ENCODE measurements at places on chromosomes 1 and 21.

- no peak for DNase-seq
Observed at GRCh38 chr1:13513063-13513894, 524 bp downstream of the LRRC38 start.

GRCh38 chr1:108067884-108068540, 103.0 kb upstream of the VAV3 start:
- DNase-seq = no peak

- DNase-seq = no peak
Observed at GRCh38 chr1:62962901-62963776, 179.2 kb downstream of the ATG4C start.

DNA sequence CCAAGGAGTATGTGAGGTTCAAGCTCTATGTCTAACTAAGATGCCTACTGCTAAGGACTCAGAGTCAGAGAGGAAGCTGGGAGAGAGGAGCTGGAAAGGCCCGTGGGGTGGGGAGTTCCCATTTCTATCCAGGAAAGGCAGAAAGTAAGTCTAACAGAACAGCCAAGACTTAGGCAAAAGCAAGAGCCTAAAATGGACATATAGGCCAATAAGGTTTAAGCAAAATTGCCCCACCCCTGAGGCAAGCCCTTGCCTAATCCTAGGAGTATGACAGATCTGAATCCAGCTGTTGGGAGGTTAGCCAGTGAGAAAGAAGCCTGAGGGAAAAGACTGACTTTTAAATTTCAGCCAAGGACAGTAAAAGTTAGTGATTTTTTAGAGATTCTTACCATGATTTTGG, 1.6 kb upstream of the KLHDC9 start:
- DNase-seq = no peak

- DNase-seq = no peak
Observed at GRCh38 chr1:37073152-37073853, 39.0 kb upstream of the GRIK3 start.

- no peak for DNase-seq
Observed at GRCh38 chr1:227922501-227923352, 25.0 kb downstream of the WNT9A start.

DNA sequence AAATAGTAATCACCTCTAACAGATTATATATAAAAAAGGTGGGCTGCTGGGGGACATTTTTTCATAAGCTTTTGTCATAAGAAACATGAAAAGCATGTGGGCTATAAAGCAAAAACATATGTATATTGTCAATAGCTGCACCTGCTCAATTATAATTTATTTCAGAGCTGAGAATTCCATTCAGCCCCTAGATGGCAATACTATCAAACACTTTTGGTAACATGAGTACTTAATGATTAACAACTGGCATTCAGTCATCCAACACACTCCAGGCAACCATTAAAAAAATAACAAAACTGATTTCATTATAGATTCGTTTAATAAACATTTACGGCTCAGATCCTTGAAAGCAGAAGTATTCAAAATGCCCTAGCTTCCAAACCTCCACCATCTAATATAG, 115.1 kb downstream of the KCTD3 start:
- DNase-seq = no peak

- no peak for DNase-seq
Observed at GRCh38 chr1:118253053-118253915, 68.3 kb upstream of the SPAG17 start.

Measured in activated naive CD4-positive, alpha-beta T cell treated with anti-CD3 and anti-CD28 coated beads, Interleukin-2, amount 50 U/mL, for 16 hours (primary cell).